ENCODE measurements at places on chromosomes 7 and 10.
A peak's percentile ranks its signal among the peaks of the same experiment; 100 is the strongest.

GRCh38 chr7:25615593-25615992 lies 387.3 kb upstream of the NPVF start:
- no peak for DNase-seq

- DNase-seq = no peak
Observed at GRCh38 chr10:23338886-23339285, 5.7 kb downstream of the C10orf67 start.

DNA sequence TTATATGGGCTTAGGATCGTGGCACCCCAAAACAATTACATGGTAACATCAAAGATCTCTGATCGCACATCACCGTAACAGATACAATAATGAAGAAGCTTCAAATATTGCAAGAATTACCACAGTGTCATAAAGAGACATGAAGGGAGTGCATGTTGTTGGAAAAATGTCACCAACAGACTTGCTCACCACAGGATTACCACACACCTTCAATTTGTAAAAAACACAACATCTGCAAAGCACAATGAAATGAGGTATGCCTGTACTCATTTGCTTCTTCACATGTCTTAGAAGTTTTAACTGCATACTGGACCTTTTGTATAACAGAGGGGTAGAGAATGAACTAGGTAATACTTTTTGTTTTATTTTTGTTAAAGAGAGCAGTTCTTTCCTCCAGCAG lies 96.6 kb downstream of the TPST1 start:
- DNase-seq = no peak

DNA sequence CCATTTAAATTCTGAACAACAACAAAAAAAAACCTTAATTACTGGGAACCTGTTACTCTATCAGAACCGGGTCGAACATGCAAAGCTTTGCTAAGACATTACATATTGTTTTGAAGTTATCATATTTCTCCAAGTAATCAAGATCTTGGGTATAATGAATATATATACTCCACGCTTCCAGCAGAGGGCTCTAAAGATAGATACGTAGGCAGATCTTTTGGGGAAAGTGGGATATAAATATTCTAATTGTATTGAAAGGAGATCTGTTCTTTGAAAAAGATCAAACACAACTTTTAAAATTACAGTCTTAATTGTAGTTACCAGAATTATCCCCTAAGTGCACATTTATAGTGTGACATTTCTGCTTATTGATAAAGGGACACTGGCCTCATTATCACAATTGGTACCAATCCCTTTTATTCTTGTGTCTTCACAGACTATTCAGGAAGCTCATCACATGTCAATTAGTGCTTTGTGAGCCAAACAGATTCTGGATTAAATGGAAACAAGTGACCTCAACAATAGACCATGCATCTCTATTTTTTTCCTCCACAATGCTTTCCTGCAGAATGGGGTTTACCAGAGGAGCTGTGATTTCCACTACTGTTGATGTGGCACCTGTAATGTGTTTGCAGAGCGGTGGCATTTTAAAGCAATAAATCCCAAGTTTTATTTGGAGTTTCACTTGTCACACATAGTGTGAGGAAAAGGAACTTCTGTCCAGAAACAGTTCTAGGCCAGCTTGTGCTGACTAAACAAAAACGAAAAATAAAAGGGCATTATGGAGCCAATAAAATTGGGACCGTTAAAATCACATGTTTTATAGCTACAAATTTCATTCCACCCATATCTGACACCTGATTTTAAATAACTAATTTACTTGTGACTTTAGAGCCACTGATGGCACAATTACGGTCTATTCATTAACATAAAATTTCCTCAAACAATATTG lies 122.4 kb downstream of the CTTNBP2 start:
- peak; percentile 54 for DNase-seq

DNA sequence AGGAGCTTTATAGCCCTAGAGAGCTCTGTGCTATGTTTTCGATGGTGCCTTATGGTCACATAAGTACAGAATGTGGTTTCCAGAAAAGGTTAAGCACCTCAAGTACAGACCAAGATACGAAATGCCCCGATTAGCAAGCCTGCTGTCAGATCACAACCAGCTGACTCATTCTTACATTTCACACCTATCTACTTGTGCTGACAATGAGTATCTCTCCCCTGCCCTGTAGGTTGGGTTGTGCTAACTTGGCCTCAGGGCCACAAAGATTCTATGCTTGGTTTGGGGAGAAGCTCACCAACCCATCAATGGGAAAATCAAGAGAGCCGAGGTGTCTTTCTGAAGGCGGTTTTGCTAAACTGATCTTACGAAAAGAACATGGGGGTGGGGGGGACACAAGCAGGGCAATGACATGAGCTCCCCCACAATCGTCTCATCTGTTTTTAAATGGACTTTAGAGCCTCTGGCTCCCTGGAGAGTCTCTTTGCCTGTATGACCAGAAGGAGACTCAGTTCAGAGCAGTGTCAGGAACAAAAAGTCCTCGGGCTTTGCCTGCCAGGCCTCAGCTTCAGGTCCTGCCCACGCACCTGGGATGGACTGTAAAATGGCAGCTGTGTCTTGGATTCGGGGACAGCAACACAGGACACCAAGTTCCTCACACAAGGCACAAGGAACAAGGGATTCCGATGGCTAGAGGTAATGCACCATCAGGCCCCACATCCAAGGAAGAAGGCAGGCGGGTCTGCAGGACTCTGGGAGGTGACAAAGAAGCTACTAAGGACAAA lies 55.1 kb downstream of the FAM53B start:
- no peak for DNase-seq

- no peak for DNase-seq
Observed at GRCh38 chr7:32586291-32587221, 91.3 kb downstream of the AVL9 start.

DNA sequence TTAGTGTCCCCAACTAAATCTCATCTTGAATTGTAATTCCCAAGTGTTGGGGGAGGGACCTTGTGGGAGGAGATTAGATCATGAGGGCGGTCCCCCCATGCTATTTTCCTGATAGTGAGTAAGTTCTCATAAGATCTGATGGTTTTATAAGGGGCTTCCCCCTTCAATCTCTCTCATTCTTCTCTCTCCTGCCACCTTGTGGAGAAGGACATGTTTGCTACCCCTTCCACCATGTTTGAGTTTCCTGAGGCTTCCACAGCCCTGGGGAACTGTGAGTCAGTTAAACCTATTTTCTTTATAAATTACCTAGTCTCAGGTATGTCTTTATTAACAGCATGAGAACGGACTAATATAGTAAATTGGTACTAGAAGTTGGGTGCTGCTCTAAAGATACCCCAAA lies 365.6 kb downstream of the ANKRD7 start:
- no peak for DNase-seq

- no peak for DNase-seq
Observed at GRCh38 chr7:134684165-134684564, 37.5 kb downstream of the BPGM start.

DNA sequence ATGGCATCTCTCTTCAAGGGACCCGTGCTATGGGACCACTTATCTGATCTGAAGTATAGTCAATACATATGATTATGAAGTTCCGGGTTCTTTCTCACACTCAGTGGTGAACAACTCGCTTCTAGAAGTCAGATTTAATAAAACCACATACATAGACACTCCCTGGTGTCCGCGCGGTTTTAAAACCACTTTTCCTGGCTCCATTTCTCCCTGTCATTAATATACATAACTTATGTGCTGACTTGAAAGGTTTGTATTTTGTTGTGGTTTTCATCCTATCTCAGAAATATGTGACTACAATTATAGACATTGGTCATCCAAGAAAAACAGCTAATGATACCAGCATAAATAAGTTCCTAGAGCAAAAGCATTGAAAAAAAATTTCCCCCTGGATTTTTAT lies 34.0 kb downstream of the SVIL start:
- DNase-seq = no peak

DNA sequence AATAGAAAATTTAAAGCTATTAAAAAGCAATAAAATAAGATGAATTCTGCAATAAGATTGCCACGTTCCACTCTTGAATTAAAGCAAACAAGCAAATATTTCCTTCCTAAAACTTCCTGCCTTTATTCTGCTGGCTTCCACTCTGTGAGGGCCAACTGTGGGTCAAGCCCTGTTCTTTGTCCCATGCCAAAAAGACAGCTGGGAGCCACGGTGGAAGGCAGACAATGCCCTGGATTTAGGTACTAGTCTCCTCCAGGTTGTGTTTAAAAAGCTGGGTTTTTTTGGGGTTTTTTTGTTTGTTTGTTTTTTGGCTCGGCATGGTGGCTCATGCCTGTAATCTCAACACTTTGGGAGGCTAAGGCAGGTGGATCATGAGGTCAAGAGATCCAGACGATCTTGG lies 39.1 kb downstream of the LRRTM3 start:
- no peak for DNase-seq

- no peak for DNase-seq
Observed at GRCh38 chr7:7562736-7563135, 3.9 kb upstream of the MIOS start.

- no peak for DNase-seq
Observed at GRCh38 chr7:44667190-44667589, 60.8 kb downstream of the OGDH start.

All from neuronal stem cell (in vitro differentiated cells).